ENCODE measurements at places on chromosomes 2 and 18.

GRCh38 chr2:189444322-189444721 lies 3.0 kb downstream of the WDR75 start:
- DNase-seq: no peak

GRCh38 chr2:203360833-203361430 lies 32.7 kb downstream of the ABI2 start:
- DNase-seq: no peak

- DNase-seq: no peak
These were observed 127.1 kb downstream of the AGPS start for GRCh38 chr2:177519534-177520115.

DNA sequence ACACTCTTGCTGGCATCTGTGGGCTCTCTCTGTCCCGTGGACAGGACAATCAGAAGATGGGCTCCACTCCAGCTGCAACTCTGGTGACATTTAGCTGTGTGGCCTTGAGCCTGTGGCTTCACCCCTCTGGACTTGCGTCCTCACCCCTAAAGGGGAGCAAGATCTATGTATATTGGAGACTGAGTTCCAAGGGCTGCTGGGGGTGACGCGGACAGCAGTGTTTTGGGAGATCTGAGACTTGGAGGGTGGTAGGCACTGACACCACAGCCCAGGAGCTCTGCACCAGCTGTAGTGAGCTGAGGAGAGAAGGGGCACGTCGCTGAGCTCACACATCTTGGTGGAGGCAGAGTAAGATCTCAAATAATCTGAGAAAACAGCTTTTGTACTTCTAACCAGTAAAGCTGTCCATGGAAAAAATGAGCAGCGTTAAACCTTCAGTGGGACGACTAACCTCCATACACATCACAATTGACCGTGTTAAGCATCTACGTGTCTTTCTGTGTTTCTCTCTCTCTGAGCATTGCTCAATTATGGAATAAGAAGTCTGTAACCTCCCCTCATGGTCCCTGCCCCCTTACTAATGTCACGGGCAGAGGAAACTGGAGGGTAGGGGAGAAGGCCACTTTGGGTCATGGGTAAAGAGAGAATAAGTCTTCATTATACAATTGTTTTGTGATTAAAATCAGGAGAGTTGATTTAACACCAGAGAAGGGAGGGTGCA lies 85.8 kb downstream of the SH3RF3 start:
- DNase-seq: no peak

DNA sequence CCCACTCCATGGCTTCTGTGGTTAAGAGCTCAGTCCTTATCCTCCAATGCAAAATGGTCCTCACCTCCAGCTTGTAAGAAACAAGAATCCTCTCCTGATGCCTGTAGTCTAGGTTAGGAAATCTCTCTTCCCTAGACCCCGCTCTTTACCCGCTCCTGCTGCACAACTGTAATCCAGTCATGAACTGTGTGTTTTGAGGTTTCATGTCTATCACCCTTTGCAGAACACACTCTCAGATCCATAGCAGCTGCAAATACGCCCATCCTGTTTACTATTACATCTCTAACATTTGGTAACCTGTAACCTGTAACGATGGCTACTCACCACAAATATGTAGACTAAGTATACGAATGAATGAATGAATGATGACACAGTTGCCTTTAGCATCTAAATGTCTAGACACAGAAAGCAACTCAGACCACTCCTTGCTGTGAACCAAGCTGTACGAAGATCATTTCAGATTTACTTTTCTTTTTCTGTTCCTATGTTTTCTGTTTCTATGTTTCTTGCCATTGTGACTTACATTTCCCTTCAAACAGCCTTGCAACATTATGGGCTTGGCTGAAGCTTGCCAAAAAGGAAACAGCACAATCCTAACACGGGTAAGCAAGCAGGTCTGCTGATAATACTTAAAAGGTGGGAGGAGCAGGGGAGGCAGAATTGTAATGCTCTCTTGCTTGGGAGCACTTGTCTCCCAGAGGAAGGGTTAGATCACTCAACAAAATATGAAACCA lies 53.7 kb downstream of the EPHA4 start:
- DNase-seq: no peak

- DNase-seq: no peak
These were observed 42.3 kb downstream of the CRIM1 start for GRCh38 chr2:36397728-36398413.

DNA sequence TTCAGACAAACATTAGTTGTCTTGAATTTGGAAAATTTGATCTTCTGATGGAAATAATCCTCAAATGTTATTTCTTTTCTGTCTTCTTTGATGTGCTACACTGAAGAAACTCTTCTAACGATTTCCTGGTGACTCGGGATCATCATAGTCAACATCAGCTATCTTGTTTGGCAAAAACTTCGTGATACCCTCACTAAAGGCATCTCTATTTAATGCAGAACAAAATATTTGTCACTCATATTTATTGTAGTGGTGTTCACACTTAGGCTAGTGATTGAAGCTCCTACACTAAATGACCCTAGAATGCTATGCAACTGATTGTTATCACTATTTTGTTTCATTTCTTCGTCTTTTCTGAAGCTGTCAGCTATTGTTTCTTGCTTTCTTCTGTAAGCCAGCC lies 334.7 kb upstream of the ZEB2 start:
- DNase-seq: no peak

Data from GM12892 (cell line).